ENCODE measurements at places on chromosomes 2 and 18. TPM values are rescaled to one million over a fixed set of nuclear protein-coding genes. Genes with fewer than 3 reads are reported as not detected.

DNA sequence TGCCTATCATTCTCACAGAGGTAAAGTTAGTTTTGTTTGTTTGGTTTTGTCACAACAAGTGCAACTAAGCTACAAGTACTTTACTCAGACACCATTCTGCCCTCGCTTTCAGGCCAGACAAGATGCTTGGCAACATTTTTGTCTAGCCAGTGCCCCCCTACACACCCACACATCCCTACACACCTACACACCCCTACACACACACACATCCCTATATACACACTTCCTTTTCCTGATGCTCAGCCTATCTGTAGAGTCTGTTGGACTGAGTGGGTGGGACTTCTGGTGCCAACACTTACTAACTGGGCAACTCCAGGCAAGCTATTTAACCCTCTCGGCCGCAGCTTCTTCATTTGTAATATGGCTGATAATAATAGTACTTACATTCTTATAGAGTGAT is 161.4 kb downstream of the ALK start:
- no peak for DNase-seq

DNA sequence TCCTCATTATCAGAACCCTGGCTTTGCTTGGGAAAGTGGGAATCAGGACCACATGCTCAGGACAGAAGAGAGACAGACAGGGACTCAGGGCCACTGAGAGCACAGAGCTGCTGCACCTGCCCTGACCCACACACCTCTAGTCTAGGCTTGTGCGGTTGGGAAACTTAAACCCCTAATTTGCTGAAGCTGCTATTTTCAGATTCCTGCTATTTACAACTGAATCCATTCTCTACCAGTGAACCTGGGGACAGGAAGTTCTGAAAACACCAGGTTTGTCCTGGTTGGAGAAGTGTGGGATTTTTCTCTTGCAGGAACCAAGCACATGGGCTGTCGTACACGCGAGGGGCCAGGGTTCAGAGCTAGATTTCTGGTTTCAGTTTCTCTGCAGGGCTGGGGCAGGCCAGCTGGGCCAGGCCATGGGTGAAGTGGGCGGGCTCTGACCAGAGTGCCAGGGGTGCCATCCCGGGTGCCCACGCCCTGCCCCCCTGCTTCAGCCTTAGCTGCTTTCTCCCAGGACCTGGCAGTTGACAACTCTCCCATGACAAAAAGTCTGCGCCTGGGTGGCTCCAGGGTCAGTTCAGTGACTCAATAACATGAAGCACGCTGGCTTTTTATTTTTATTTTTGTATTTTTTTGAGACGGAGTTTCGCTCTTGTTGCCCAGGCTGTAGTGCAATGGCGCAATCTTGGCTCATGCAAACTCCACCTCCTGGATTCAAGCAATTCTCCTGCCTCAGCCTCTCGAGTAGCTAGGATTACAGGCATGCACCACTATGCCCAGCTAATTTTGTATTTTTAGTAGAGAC is 51.3 kb upstream of the SLC1A4 start:
- no peak for DNase-seq

DNA sequence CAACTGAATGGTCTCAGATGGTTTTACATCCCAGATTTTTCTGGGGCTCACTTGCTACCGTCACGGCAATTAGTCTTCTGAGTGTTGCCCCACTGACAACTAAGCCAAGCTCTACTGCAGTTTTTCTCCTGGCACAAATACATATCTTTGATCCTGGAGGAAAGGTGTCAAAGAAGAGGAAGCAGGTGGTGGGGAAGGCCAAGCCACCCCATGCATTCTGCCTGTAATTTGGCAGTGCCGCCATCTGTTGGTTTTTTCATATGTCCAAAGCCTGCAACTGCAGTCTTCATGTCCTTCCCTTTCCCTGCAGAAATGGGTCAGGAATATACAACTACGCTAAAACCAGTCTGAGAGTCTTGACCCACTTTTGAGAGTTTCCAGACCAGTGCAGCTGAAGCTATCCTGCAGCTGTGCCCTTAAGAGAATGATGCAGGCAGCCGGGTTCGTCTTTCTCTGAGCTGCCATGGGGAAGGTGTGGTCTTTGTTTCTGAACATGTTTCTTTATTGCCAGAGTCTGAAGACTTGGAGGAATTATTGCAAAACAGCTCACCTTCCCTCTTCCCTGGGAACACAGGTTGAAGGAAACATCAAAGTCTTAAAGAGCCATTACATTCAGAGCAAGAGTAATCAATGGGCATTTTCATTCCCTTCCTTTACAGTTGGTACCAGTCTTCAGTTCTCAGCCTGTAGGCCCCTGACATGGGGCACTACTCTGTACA is 71.8 kb upstream of the ATL2 start:
- DNase-seq, result no peak

DNA sequence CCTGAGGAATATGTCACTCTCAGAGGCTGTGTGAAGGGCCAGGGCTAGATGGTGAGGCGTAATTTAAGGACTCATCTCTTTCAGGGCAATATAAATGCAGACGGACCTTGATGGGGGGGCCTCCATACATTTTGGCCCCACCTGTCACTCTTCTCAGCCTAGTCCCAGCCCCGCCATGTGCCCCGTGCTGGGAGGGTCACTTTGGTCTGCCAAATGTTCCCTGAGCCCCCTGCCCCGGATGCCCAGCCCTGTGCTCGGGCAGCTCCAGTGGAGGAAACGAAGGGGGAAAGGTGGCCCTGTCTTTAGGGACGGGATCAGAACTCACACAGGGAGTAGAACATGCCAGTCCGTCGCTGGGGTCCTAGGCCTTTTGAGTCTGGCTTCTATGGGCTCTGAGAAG is 168.6 kb downstream of the KLHL29 start:
- peak; percentile 68 for DNase-seq

DNA sequence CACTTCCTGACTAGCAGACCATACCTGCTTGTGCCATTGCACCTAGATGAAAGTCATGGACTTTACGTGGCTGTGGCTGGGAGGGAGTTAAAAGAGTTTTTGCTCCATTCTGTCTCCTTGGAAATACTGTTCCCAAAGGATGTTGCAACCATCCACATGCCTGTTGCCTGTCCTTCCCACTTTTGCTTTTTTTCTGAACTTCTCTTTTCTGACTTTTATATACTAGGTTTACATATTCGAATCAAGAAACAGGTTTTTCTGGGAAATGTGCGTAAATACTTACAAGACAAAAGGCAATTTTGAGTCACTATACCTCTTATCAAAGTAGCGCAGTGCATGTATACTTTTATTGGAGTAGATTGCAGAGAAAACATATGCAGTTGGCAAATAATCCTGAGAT is 244.8 kb downstream of the PRKCE start:
- DNase-seq, result no peak

DNA sequence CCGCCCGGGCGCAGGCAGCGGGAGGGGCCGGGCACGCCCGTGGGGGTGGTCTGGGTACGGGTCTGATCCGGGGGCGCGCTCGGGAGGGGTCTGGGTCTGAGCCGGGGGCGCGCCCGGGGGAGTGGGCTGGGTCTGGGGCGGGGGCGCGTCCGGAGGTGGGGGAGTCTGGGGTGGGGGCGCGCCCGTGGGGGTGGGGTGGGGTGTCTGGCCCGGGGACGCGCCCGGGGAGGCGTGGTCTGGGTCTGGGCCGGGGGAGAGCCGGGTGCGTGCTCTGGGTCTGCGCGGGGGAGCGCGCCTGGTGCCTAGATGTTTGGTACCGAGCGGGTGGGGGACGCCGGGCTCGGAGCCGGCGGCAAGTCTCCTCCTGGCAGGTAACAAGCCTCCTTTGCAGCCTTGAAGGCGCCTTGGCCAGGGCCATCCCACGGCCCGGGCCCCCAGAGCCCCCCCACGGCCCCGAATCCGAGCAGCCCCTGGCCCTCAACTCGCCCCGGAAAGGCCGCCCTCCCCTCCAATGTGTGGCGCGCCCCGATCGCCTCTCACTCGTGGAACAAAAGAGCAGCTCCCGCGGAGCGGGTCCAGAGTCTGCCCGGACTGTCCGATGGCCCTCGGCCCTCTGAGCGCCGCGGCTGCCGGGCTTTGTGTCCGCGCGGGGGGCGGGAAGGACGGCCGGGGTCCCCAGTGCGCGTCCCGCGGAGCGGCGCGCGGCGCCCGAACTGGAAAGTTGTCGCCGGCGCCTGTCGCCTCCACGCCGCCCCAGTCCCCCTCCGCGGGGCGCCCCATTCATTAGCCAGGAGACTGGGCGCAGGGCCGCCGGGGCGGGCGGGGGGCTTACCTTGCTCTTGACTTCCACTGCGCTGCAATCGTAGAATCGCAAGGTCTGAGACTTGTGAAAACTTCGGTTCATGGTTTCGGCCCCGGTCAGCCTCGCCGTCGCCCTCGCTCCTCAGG is 595 bp downstream of the PARD6G start:
- DNase-seq, result no peak

- DNase-seq, result peak; percentile 86
Measured at GRCh38 chr2:29012211-29012681, 31.1 kb downstream of the TOGARAM2 start.

DNA sequence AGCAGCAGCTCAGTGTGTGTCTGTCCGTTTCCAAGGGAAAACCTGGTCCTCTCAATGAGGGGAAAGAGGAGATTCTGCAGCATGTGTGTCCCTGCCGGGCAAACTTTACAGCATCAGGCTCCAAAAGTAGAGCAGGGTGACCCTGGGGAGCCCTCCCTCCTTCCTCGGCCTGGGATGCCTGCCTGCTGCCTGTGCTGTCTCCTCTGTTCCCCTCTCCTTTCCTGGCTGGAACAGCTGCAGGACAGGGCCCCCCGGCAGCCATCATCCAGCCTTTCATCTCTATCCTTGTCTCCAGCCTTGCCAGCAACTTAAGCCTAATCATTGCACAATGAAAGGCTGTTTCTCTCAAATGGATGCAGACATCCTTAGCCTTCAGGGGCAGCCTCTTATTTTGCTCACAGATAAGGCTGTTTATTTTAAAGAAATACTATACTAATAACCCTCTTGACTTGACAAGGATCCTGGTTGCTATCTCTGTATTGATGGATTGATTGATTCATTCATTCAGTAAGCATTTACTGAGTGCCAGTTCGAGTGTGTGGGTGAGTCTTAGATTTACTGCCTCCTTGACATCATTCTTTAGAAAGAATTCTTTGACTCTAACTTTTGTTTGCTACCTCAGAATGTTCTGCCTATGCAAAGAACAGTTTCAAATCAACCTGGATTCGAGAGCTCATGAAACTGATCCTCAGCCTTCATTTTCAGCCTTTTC is 40.6 kb upstream of the EDAR start:
- DNase-seq, result no peak

GRCh38 chr2:236026841-236027240 is 141.3 kb downstream of the GBX2 start:
- DNase-seq, result no peak

- DNase-seq, result no peak
Measured at GRCh38 chr2:198857246-198857645, 600.5 kb downstream of the SATB2 start.

- no peak for DNase-seq
Measured at GRCh38 chr2:5946225-5947115, 254.3 kb downstream of the SOX11 start.

GRCh38 chr2:21687589-21687988 is 563.8 kb downstream of the TDRD15 start:
- DNase-seq, result no peak

GRCh38 chr18:23126376-23127056 is 8.8 kb upstream of the CABLES1 start:
- no peak for DNase-seq

DNA sequence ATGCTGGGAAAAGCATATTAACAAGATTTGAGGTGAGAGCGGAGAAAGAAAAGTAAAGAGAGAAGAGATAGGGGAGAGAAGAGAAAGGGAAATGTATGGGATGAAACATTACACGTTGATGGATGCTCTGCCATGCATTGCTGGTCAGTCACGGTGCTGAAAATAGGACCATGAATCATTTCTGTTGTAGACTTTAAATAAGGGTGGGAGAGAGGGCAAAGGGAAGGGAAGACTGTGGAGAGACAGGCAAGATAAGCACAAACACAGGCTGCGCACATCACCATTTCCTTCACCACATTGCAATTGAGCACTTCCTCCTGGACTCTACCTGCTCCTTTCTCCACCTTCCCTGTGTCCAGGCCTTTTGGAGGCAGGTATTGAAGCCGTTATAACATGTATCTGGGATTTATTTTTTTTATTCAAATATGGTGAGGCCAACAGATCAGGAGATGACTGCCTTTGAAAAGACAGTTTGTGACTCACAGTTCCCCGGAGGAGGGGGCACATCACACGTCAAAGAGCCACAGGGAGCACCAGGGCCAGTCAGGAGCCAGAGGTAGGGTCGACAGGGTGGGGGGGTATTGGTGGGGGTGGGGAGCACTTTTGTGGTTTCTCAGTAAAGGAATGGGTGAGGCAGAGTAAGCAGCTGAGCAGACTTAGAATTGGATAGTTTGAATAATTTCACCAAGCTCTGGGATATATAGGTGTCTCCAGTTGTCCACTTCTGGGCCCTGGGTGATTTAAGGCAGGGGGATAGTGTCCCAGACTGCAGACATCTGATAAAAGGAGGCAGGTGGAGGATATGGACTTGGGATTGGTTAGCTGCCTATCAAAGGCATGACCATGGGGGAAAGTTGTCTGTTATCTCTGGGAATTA is 372.8 kb upstream of the ST6GAL2 start:
- DNase-seq, result no peak

GRCh38 chr2:29587402-29588190 is 333.8 kb downstream of the ALK start:
- no peak for DNase-seq

DNA sequence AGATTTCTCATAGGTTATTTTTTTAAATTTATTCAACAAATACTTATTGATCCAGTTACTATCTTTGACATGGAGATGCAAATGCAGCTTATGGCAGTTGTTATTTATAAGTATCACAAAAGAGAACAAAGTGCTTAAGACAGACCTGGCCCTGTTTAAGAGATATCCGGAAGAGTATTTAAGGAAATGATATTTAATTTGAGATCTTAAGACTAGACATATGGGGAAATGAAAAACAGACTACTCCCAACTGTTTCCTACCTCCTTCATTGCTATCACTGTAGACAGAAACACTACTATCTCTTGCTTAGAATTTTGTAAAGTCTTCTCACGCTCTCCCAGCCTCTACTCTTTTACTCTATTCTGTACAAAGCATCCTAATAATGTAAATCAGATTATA is 36.0 kb downstream of the RPRD1A start:
- no peak for DNase-seq

GRCh38 chr18:36314754-36315153 is 17.2 kb downstream of the FHOD3 start:
- no peak for DNase-seq

GRCh38 chr18:68887410-68887809 is 89.5 kb downstream of the CCDC102B start:
- no peak for DNase-seq

GRCh38 chr2:44938287-44939105 is 3.0 kb upstream of the SIX3 start:
- DNase-seq, result peak; percentile 37

- DNase-seq, result no peak
Measured at GRCh38 chr2:74481961-74482800, 617 bp downstream of the CCDC142 start.

GRCh38 chr2:30736461-30737325 is 70.6 kb downstream of the CAPN13 start:
- DNase-seq, result no peak

GRCh38 chr2:120536141-120536540 is 190.2 kb downstream of the INHBB start:
- DNase-seq, result no peak

IMPACT gene
- 19.8 TPM for total RNA-seq

POTEI gene
- not detected for total RNA-seq

AGXT gene
- total RNA-seq, result not detected

RAX gene
- not detected for total RNA-seq

FAM110C gene
- 2.9 TPM for total RNA-seq

SRD5A2 gene
- total RNA-seq, result not detected

CRYGD gene
- total RNA-seq, result not detected
